Mononuclear cell (primary cell): ENCODE measurements at places on chromosomes 5 and 9. TPM values are rescaled to one million over a fixed set of nuclear protein-coding genes. Genes with fewer than 3 reads are reported as not detected.

GCNT1 gene
- total RNA-seq = 1.9 TPM

ZNF474 gene
- 0.10 TPM for total RNA-seq

TMEM174 gene
- not detected for total RNA-seq

GARNL3 gene
- total RNA-seq = 1.0 TPM

EIF4E1B gene
- 0.10 TPM for total RNA-seq

PCDHA10 gene
- not detected for total RNA-seq

TRAF1 gene
- 88.8 TPM for total RNA-seq

NREP gene
- total RNA-seq = 6.1 TPM

ACOT12 gene
- 0.31 TPM for total RNA-seq

NMUR2 gene
- total RNA-seq = not detected

LCN15 gene
- not detected for total RNA-seq

CCDC183 gene
- total RNA-seq = 1.7 TPM
